M059J (cell line): ENCODE measurements at places on chromosomes 4 and X.

- peak; percentile 86 for DNase-seq
Observed at GRCh38 chrX:78375894-78376293, 48.5 kb upstream of the CYSLTR1 start.

- peak; percentile 64 for DNase-seq
Observed at GRCh38 chrX:13076176-13076961, 31.9 kb upstream of the FAM9C start.

DNA sequence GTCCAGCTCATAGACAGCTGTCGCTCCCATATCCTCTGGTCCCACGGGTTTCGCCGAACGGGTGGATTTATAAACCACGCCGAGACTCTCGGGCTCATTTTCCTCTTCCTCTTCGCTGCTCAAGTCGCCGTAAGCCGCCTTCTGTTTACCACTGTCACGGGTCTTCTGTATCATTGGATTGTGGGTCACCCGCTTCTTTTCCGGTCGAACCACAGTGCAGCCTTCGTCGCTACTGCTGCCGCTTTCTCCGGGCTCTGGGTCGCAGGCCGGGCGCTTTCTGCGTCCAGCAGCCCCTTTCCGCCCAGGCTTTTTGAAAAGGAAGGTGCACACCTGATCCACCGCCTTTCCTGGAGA is 311 bp downstream of the RNF113A start:
- no peak for DNase-seq

GRCh38 chr4:176540814-176541213 is 221.0 kb downstream of the SPCS3 start:
- DNase-seq, result peak; percentile 41

- DNase-seq, result no peak
Observed at GRCh38 chr4:37132975-37133360, 111.6 kb upstream of the NWD2 start.
